ENCODE measurements at places on chromosomes 7 and 10.
A peak's percentile ranks its signal among the peaks of the same experiment; 100 is the strongest.

DNA sequence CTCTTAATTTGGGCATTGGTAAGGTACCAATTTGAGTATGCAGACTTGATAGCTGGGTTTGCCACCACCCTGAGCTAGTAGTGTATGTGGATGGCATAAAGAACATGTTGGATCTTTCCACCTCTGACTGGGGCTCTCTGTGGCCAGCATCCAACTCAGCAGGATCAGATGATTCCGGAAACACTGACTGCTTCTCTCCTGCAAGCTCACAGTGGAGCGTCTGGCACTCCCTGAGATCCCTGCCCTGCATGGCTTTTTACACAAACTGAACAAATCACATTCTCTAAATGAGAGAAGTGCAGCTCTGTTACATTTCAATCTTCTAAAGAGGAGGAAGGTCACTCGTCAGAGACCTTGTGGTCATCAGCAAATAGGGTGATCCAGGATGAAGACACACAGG is 1057.5 kb downstream of the NRG3 start:
- no peaks in the 10 kb centered on the region for H3K27me3 ChIP-seq
- H3K27ac ChIP-seq, result no peak overlapping the region
- no peaks in the 10 kb centered on the region for H3K36me3 ChIP-seq
- no peaks in the 10 kb centered on the region for H3K4me1 ChIP-seq
- DNase-seq, result no peak

DNA sequence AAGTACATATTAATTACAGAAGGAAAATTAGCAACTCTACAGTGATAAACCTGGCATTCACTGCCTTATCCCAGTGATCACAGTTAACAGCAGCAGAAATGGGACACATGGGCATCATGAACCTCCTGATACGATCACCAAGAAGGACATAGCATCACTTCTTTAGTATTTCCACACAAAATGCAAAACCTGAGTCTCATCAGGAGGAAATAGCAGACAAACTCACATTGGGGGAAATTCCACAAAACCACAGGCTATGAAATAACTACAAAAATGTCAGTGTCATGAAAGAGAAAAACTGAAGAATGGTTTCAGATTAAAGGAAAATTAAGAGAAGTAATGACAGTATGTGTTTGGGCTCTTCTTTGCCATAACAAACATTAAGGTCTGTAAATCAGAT is 12.0 kb upstream of the PURB start:
- no peak overlapping the region for H3K4me3 ChIP-seq
- H3K4me1 ChIP-seq, result peaks cover 3% of the 10 kb centered on the region
- DNase-seq, result no peak
- no peak overlapping the region for H3K27ac ChIP-seq
- no peaks in the 10 kb centered on the region for H3K27me3 ChIP-seq

DNA sequence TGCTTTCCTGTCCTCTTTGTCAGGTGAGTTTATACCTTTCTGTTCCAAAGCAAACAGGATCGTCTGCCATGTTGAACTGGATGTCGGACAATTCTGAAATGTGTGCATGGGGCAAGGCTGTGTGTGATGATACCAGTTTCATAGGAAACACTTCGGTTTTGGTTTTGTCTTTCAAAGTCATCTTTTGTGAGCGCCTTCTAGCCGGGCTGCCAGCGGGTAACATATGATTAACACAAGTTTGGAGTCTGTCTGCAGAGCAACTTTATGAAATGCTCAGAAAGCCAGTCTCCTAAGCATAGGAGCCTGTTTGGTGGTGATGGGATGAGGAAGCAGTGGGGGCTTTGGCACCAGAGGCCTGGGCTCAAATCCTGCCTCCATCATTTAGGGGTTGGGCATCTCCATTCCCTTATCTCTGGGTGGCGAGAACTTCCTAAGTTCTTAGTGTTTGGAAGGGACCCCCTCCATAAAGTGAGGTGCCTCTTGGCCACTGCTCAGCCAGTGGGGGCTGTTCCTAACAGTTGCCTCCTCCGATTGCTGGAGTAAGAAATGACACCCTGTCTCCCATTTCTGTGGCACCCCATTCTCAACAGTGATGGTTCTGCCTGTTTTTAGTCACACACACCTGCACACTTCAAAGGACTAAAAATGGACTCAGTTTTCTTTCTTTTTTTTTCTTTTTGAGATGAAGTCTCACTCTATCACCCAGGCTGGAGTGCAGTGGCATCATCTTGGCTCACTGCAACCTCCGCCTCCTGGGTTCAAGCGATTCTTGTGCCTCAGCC is 36.8 kb downstream of the CUX1 start:
- H3K4me3 ChIP-seq, result no peak overlapping the region
- H3K27me3 ChIP-seq, result no peaks in the 10 kb centered on the region
- H3K27ac ChIP-seq, result no peak overlapping the region
- H3K4me1 ChIP-seq, result peaks cover 30% of the 10 kb centered on the region

DNA sequence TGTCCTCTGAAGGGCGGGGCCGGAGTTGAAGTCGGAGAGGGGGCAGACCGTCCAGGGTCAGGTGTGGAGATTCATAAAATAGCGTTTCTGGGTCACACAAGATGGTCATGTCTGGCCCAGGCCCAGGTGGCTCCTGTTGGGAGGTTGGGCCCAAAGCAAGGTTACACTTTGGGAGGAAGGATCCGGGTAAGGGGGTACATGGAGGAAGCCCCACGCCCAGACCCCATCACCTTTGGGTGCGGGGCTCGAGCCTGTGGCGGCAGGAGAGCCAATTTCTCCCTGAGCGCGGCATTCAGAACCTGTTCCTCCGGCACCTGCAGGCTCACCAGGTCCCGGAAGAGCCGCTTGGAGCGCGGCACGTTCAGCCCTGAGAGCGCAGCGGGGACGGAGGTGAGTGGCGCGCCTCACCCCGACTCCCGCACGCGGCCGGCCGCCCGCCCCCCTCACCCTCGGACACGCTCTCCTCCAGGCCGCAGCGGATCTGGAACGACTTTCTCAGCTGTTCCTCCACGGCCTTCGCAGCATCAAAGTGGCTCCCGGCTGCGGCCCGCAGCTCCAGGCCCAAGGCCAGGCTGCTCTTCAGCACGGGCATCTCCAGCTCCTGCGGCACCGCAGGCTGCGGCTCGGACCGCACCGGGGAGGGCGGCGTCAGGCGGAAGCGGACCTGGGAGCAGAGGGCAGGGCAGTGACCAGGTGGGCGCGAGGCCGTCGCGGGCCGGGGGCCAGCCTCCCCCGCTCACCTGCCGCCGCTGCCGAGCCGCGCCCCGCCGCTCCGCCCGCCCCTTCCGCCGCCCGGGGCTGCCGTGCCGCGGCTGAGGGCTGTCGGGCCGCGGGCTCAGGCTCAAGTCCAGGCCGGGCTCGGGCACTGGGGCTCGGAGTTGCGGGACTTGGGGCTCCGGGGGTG is 644 bp downstream of the PPP1R35 start:
- H3K4me3 ChIP-seq, result peak overlapping the region; percentile 98
- peak overlapping the region; percentile 99 for H3K27ac ChIP-seq
- peaks cover 38% of the 10 kb centered on the region for H3K4me1 ChIP-seq
- DNase-seq, result no peak
- no peaks in the 10 kb centered on the region for H3K27me3 ChIP-seq

DNA sequence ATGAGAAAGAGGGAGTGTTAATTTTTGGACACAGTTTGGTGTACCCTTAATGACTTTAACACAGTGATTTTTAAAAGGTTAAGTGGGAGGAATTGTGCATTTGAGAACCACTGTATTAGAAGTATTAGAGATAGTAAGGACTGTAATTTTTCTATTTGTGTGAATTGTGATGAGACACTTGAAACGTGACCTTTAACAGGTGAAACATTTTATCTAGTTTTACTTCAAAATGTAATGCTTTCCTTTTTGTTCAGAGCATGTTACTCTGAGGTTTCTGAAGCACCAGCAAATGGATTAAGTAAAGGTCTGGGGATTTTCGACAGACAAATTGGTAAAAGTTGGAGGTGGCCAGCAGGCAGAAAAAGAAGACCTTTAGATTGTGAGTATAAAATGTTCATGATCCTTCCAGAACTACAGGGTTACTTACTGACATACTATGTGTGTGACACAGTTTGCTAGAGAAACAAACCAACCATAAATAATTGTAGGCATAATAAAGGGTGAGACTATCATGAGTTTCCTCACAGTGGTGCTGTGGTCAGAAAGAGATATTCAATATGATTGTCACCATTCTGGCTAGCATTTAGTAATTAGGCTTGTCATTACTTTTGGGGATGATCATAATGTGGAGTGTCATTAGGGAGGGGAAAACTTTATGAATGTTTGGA is 26.1 kb downstream of the LCOR start:
- DNase-seq, result no peak
- H3K4me3 ChIP-seq, result peak overlapping the region; percentile 22
- peak overlapping the region; percentile 60 for H3K27ac ChIP-seq
- no peaks in the 10 kb centered on the region for H3K27me3 ChIP-seq

- H3K4me3 ChIP-seq, result peak overlapping the region; percentile 85
- H3K36me3 ChIP-seq, result no peaks in the 10 kb centered on the region
- DNase-seq, result no peak
- H3K27ac ChIP-seq, result peak overlapping the region; percentile 21
- H3K27me3 ChIP-seq, result no peaks in the 10 kb centered on the region
Measured at GRCh38 chr7:158827411-158828132, 1.7 kb downstream of the ESYT2 start.

- peaks cover 29% of the 10 kb centered on the region for H3K27me3 ChIP-seq
- no peak overlapping the region for H3K4me3 ChIP-seq
- DNase-seq, result no peak
- peaks cover 3% of the 10 kb centered on the region for H3K4me1 ChIP-seq
- no peak overlapping the region for H3K27ac ChIP-seq
Measured at GRCh38 chr7:129767120-129768015, 155.8 kb downstream of the NRF1 start.

DNA sequence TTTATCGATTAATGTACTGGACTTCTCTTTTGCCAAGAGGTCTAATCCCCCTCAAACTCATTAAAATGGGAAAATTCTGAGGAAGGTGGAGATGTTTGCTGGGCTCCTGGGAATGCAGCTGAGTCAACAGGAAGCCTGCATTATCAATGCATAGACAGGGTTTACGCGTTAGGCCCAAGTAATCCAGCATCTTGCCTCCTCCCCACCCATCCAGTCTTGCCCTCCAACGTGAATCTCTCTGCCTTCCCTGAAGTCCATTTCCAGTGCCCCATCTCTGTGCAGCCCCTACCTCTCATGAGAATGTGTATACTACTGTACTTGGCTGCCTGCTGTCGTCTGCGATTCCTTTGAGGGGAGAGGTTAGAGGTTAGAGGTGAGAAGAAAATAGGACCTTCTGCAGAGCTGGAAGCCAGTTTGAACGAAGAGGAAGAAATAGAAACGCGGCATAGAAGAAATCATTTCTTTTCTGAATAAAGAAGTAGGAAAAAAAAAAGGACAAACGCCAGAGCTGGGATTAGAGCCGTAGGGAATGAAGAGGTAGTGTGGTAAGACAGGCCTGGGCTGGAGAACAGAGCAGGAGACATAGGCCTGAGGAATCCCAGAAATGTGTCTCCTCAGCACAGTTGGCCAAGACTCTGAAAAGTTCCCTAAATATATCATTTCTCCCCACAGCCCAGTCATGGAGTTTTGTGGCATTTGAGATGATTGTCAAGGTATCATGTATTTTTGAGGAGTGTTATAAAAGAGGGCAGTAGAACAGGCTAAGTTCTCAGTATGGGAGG is 75.6 kb downstream of the MYOF start:
- peaks cover 5% of the 10 kb centered on the region for H3K27me3 ChIP-seq
- no peaks in the 10 kb centered on the region for H3K4me1 ChIP-seq
- no peak for DNase-seq
- H3K27ac ChIP-seq, result no peak overlapping the region
- H3K36me3 ChIP-seq, result peaks cover 3% of the 10 kb centered on the region
- no peak overlapping the region for H3K4me3 ChIP-seq

DNA sequence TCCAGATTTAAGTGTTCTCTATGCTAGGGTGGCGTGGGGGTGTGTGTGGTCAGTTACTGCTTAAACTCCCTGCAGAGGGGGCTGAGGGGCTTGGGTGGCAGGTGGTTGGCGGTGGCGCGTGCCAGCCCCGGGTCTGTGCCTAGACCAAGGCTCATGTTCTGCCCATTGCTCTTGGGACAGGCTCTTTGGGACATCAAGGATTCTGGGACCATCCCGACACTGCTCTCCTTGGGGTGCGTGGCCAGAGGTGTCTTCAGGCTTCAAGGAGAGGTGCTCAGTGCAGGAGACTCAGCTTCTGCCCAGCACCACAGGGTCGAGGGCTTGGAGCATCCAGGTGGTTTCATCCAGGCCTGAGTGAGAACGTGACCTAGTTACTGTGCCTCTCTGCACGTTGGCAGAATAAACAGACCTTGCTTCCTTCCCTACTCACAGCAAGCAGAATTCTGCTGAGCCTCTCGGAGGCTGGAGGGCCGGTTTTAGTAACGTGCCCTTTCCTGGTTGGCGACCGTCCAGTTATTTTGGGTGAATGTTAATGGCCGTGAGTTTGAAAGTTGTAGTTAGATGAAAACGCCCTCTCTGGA is 39.9 kb downstream of the CAMK1D start:
- H3K27ac ChIP-seq, result peak overlapping the region; percentile 37
- H3K27me3 ChIP-seq, result no peaks in the 10 kb centered on the region
- H3K36me3 ChIP-seq, result peaks cover 14% of the 10 kb centered on the region
- peaks cover 52% of the 10 kb centered on the region for H3K4me1 ChIP-seq
- peak overlapping the region; percentile 47 for H3K4me3 ChIP-seq
- no peak for DNase-seq

- H3K4me1 ChIP-seq, result peaks cover 93% of the 10 kb centered on the region
- peak overlapping the region; percentile 17 for H3K4me3 ChIP-seq
- peak; percentile 62 for DNase-seq
- H3K27me3 ChIP-seq, result no peaks in the 10 kb centered on the region
- peak overlapping the region; percentile 92 for H3K27ac ChIP-seq
- peaks cover 12% of the 10 kb centered on the region for H3K36me3 ChIP-seq
Measured at GRCh38 chr10:124686707-124687376, 57.3 kb downstream of the FAM53B start.

GRCh38 chr7:132643302-132643701 is 67.0 kb upstream of the PLXNA4 start:
- no peaks in the 10 kb centered on the region for H3K36me3 ChIP-seq
- no peak for DNase-seq
- no peak overlapping the region for H3K4me3 ChIP-seq
- H3K4me1 ChIP-seq, result no peaks in the 10 kb centered on the region

- no peak overlapping the region for H3K4me3 ChIP-seq
Measured at GRCh38 chr10:1664333-1664964, 72.9 kb downstream of the ADARB2 start.

DNA sequence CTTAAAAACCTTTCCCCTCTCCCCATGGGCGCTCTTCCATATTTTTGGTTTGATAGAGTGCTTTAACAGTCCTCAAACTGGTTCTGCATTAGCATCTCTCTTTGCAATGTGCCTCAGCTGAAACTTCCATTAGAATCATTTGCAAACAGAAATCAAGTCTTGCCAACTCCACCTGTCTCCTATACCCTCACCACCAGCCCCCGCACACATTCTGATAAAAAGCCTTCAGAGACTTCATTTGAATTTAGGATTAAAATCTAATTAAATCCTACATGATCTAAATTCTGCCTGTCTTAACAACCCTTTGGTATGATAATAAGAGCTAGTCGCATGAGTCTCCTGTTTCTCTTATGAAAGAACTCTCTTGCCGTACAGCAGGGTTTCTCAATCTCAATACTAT is 384.9 kb upstream of the ETV1 start:
- H3K4me3 ChIP-seq, result no peak overlapping the region
- no peaks in the 10 kb centered on the region for H3K4me1 ChIP-seq
- H3K27ac ChIP-seq, result no peak overlapping the region
- H3K36me3 ChIP-seq, result no peaks in the 10 kb centered on the region
- H3K27me3 ChIP-seq, result no peaks in the 10 kb centered on the region
- DNase-seq, result no peak
